ENCODE measurements at places on chromosomes 5 and 9.

- DNase-seq = no peak
These were observed 792.9 kb downstream of the PTPRD start for GRCh38 chr9:9819886-9820285.

DNA sequence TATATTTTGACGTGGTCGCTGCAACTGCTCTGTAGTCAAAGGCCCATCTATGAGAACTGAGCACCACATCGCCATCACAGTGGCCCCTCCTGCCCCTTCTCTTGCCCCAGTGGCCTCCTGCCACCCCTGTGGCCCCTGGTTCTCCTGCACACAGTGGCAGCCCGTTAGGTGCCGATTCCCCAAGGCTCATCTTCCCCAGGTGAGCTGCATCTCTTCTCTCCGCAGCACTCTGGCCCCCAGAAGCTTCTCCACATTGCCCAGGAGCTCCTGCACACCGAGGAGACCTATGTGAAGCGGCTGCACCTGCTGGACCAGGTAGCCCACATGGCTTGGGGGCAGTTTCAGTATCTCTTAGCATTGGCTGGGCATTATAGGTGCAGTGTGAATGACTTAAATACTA lies 55.4 kb downstream of the FGD3 start:
- no peak for DNase-seq

- no peak for DNase-seq
These were observed 8.8 kb upstream of the RASGRF2 start for GRCh38 chr5:80951366-80951765.

GRCh38 chr5:154863291-154864080 lies 5.1 kb downstream of the CNOT8 start:
- no peak for DNase-seq

- no peak for DNase-seq
These were observed 31.4 kb upstream of the SARDH start for GRCh38 chr9:133769511-133770075.

DNA sequence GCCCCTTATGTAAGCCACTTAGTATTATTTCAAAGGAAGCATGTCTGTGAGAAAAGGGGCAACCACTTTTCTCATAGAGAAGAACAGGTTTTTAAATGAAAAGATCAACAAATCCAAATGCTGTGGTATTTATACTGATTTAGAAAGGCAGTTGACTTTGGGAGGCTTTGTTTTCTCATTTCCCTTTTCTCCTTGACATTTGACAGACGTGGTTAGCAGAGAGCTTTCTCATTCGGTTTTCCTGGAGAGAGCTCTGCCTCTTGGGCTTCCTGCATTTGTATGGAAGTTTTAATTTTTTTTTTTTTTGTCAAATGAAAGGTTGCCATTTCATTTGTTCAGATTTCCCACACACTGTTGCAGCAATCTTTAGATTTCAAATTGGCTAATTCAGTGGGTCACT lies 62.5 kb downstream of the EXOSC2 start:
- DNase-seq = no peak

DNA sequence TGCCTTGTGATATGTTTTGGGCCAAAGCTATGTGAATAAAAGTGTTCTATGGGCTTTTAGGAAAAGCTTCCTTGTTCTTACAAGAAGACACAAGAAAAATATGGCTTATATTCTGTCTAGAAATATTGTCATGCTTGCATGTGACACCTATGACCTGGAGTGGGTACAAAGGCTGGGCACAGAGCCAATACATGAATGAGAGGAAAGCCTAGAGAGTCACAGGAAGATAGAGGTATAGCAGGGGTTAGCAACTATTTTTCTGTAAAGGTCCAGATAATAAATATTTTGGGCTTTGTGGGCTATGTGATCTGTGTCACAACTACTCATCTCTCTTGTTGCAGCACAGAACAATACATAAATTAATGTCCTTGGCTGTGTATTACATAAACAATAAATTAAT lies 196.6 kb upstream of the CD180 start:
- DNase-seq = no peak

- DNase-seq = no peak
These were observed 462 bp downstream of the NUDCD2 start for GRCh38 chr5:163459462-163459818.

GRCh38 chr9:125896404-125896803 lies 149.2 kb downstream of the PBX3 start:
- no peak for DNase-seq

- no peak for DNase-seq
These were observed 89.6 kb upstream of the TBC1D2 start for GRCh38 chr9:98345011-98345410.

- DNase-seq = no peak
These were observed 47.4 kb downstream of the ADAM19 start for GRCh38 chr5:157528036-157528632.
